ENCODE measurements at places on chromosomes 1 and 21. TPM values are rescaled to one million over a fixed set of nuclear protein-coding genes. Genes with fewer than 3 reads are reported as not detected.

DNA sequence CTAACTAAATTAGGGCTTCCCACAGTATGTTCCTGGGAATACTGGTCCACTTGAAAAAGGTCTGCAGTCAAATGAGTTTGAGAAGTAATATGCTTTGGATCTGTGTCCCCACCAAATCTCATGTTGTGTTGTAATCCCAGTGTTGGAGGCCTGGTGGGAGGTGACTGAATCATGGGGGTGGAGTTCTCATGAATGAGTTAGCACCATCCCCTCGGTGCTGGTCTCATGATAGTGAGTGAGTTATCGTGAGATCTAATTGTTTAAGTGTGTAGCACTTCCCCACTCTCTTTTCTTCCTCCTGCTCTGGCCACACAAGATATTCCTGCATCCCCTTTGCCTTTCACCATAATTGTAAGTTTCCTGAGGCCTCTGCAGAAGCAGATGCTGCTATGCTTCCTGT, 16.9 kb upstream of the DMRTB1 start:
- DNase-seq = peak; percentile 2

DNA sequence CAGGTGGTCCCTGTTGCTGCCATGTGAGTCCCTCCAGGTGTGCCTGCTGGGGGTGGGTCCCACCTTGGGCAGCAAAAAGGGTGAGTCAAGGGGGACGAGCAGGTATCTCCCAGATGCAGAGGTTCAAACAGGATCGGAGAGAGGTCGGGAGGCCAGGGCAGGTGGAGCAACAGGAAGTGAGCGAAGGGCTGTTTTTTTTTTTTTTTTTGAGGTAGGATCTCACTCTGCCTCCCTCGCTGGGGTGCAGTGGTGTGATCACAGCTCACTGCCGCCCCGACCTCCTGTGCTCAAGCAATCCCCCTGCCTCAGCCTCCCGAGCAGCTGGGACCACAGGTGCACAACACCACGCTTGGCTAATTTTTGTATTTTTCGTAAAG, 39.4 kb downstream of the SLC2A7 start:
- DNase-seq = no peak

DNA sequence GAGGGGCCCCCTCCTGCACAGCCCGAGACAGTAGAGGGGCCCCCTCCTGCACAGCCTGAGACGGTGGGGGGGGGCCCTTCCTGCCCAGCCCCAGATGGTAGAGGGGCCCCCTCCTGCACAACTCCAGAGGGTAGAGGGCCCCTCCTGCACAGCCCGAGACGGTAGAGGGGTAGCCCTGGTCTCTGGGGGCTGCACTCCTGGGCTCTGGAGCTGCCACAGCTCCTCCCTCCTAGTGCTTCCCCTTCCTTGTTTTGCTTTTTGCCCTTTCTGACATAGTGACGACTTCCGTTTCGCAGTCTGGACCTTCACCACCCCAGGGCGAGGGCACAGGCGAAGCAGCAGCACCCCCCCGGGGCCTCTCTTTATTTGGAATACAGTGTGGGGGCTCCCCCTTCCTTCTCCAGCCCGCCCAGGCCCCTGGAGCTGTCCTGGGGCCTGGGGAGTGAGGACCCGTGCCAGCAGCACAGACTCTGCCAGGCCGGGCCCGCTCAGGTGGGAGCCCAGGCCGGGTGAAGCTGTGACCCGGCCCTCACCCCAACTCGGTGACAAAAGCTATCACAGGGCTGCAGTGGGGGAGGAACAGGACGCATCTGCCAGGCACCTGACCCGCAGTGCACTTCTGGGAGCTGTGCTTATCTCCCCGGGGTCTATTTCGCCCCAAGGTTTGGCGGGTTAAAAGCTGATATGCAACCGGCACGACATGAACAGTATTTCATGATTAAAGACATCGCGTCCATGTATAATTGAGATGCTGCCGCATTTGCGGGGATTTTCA, 1.1 kb upstream of the PRXL2B start:
- peak; percentile 71 for DNase-seq

GRCh38 chr1:163561580-163562295, 240.0 kb downstream of the NUF2 start:
- peak; percentile 5 for DNase-seq

GRCh38 chr21:43997766-43998742, 14.1 kb upstream of the TRAPPC10 start:
- no peak for DNase-seq

DNA sequence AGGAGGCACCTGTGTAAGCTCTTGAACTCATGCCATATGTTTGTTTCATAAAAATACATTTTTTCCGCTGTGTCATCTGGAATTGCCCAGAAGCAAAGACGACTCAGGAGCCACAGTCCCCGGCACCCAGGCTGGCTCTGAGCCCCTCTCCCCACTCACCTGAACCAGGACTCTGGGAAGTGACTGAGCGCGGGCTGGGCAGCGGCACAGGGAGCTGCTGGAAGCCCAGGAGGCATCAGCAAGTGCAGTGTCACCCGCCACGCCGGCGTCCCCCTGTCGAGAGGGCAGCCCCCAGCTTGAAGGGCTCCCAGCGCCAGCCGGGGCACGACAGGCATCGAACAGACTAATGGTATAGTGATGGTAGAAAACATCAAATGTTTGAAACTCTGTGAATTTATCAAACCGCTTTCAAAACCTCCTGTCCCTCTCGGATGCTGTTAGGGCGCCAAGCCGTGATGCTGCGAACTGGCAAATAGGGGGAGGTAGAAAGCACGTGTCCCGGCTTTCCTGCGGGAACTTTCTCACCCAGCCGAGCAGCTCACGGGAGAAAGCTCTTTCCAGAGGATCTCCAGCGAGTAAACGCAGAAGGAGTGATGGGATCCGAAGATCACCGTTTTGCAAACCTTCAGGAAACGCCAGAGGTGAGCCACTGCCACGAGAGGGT, 57.8 kb upstream of the COL18A1 start:
- no peak for DNase-seq

- DNase-seq = no peak
Observed at GRCh38 chr1:201305815-201306214, 22.5 kb downstream of the PKP1 start.

GRCh38 chr1:211986628-211987254, 48.6 kb downstream of the INTS7 start:
- no peak for DNase-seq

DNA sequence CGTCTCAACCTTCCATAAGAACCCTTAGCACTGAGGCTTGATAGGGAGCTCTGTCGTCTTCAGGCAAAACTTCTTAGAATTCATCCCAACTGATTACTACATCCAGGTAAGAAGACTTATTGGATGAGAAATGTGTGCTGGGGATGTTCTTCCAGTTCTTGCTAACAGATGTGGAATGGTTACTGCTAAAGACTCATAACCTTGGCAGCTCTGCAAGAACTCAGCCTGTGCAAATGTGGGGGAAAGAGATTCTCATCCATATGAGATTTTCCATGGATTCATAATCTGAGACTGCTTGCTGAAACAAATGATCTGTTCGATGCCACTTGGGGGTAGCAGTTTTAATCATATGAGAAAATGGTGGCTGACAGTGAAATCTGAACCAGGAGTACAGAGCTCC, 48.2 kb downstream of the NTPCR start:
- no peak for DNase-seq

DNA sequence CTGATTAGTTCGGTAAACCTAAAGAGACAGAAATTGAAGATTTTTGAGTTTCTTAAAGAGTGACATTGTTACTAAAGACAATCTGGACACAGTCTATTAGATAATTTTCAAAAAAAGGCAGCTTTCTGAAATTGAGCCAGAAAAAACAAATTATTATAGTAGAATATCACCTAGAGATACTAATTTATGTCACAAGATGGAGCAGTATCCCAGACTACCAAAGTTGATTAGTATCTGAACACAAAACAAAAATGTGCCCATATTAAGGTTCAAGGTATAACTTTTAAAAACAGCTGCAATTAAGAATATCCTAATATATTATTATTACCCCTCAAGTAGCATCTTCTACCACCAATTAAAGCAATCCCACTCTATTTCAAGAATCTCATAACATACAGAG, 40.5 kb upstream of the SYT2 start:
- peak; percentile 5 for DNase-seq

DNA sequence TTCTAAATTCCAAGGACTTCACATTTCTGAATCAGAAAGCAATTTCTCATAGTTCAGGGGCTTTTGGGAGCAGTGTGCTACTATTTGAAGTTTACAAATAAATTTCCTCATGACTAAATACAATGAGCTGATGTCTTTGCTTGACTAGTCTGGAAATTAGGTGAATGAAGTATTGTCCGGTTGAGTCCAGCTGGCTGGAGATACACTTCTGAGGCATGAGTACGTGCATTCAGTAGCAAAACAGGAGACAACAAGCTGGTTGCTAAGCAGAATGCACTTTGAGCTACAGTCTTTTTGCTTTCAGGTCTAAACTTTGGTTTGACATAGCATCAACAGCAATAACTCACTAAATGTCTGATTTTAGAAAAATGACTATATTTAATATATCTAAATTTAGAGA, 27.1 kb downstream of the ZNHIT6 start:
- DNase-seq = peak; percentile 78

DNA sequence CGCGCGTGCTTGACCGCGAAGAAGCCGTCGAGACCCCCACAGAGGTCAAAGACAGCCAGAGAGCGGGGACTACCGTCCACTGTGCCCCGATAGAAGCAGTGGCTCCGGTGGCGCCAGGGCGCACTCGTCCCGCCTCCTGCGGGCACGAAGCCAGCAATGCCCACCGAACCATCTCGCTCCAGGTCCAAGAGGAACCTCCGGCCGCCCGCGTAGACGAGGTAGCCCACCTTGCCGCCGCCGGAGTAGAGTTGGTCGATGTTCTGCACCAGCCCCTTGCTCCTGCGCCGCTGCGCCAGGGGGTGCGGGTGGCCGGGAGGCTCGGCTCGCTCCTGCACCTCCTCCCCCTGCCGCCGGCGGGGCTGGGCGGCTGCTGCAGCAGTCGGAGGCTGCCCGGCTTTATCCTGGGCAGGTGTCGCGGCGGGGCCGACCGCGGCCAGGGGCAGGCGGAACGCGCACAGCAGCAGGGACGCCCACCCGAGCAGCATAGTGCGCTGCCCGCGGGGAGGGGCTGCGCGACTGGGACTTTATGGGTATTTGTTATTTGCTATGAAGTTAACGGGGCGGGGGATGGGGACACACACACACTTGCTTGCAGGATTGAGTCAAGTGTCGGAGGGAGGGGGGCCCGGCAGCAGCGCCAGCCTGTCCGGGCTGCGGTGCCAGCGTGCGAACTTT, 844 bp downstream of the ADAMTS5 start:
- no peak for DNase-seq

DNA sequence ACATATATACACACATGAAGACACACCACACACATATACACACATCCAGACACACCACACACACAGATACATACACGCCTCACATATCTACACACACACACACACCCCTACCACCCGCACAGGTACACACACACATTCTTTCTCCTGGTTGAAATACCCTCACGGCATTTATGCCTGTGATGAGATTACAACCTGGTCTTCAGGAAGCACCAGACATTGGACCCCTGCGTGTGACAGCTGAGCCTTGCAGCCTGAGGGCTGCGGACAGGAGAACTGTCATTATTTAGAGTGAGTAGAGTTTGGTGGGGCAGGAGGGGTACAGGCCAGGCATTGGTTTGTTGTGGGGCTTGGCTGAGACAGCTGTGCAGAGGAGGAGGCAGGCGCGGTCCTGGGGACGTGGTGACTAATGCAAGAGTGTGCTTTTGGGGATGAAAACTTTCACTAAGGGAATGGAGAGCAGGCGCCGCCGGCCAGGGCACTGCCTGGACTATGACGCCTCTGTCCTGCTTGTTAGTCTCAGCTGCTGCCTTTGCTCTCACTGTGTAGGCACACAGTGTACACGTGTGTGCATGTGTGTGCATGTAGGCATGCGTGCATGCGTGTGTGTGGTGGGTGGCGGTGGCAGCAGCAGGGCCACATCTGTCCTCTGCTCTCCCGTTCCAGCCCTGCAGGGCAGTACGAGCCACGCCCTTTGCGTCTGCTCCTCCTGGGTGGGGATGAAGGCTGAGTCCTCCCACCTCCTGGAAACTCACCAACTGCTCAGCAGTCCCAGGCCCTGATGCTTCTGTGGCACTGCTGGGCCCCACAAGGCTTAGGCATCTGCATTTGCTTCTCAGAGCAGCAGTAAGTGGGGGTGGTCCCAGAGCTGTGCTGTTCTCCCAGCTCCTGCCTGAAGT, 57.6 kb downstream of the SPSB1 start:
- no peak for DNase-seq

DNA sequence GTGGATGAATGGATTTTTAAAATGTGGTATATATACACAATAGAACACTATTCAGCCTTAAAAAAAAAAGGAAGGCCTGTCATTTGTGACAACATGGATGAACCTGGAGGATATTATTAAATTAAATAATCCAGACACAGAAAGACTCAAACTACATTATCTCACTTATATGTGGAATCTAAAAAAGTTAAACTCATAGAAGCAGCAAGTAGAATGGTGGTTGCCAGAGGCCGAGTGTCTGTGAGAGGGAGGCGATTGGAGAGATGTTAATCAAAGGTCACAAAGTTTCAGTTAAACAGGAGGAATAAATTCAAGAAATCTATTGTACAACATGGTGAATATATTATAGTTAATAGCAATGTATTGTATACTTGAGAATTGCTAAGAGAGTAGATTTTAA, 39.7 kb downstream of the ZC3H11B start:
- DNase-seq = no peak

DNA sequence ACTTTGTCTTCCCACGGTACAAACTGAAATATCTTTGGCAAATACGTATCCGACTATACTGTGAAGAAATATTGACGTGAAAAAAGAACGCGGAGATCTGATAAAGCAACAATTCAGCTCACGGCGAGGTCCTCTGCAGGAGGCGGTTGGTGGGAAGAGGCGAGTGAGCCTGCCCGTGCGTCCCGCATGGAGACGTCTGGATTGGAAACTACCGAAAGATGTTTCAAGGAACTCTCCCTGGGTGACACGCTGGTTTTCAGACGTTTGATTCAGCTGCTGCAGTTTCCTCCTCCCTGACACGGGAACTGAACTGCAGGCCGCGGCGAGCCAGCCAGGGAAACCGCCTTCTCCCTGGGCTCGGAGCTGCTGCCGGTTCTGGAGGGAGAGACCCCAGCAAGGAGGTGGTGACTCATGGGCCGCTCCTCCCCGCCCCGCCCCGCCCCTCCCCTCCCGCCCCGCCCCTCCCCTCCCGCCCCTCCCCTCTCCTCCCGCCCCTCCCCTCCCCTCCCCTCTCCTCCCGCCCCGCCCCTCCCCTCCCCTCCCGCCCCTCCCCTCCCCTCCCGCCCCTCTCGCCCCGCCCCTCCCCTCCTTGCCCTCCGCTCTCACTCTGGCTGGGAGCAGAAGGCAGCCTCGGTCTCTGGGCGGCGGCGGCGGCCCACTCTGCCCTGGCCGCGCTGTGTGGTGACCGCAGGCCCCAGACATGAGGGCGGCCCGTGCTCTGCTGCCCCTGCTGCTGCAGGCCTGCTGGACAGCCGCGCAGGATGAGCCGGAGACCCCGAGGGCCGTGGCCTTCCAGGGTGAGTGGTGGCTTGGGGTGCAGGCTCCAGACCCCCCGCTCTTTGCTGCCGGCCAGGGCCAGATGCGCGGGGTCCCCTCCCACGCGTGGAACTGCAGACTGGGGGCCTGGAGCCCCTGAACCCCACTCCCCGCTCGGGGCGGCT, at the start of gene COL6A1:
COL6A1 (plus strand) TSS at position 620 of the 941 bp plus-strand sequence; CDS start at position 701, 81 bp downstream.
- DNase-seq = peak; percentile 69

- DNase-seq = no peak
Observed at GRCh38 chr1:163980394-163980793, 578.6 kb upstream of the PBX1 start.

Gene OR10T2
- not detected for total RNA-seq

Gene CD1C
- total RNA-seq = not detected

Gene FAM72D
- total RNA-seq = 1.3 TPM

Gene EDN2
- total RNA-seq = not detected

Gene DISC1
- total RNA-seq = 19.9 TPM

Gene SPRR2B
- not detected for total RNA-seq

Gene RBP7
- total RNA-seq = 0.34 TPM

Gene GPR61
- total RNA-seq = not detected

Gene ATP1A2
- total RNA-seq = not detected

Gene GBP1
- total RNA-seq = 24.8 TPM

Gene KRTAP20-4
- not detected for total RNA-seq

Gene CELSR2
- 1.4 TPM for total RNA-seq

Gene TMEM200B
- total RNA-seq = 0.28 TPM

Data from dermis blood vessel endothelial cell (primary cell).